Activated CD4-positive, alpha-beta T cell treated with anti-CD3 and anti-CD28 coated beads for 48 hours (primary cell): ENCODE measurements at places on chromosomes 6 and 20.

GRCh38 chr6:17311595-17312311 is 30.6 kb downstream of the RBM24 start:
- DNase-seq, result no peak

- DNase-seq, result peak; percentile 41
These were observed 711 bp upstream of the SIRT5 start for GRCh38 chr6:13573669-13574110.

GRCh38 chr6:89961481-89961880 is 67.2 kb downstream of the GJA10 start:
- DNase-seq, result no peak

DNA sequence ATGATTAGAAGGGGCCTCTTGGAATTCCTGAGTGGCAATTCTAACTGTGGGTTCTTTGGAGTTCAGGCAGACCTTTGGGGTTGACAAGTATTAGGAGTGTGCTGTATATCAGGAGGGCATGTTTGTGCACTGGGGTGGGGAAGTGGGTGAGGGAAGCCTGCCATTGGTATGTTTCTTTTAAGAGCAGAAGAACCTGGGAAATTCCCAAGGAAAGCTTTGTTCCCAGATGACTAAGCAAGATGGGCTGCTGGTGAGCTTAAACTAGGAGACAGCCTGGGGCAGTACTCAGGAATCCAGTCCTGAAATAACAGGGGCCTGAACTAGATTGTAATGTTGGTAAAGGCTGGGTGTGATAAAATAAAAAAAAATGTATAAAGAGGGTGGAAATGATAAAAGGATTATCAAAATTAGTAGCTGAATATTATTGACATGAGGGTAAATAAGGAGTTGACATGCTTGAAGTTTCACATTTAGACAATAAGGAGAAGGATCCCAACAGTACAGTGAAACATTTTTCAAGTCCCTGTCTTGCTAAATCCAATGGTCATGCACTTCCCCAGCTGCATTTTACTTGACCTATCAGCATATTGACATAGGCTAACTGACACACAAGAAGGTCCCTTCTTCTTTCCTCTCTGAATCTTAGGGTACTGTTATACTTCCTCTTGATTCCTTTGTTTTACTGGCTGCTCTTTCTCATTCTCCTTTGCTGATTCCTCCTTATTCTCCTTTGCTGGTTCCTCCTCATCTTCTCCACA is 18.4 kb upstream of the IFNGR1 start:
- DNase-seq, result no peak
